ENCODE measurements at places on chromosomes 7 and 10.

DNA sequence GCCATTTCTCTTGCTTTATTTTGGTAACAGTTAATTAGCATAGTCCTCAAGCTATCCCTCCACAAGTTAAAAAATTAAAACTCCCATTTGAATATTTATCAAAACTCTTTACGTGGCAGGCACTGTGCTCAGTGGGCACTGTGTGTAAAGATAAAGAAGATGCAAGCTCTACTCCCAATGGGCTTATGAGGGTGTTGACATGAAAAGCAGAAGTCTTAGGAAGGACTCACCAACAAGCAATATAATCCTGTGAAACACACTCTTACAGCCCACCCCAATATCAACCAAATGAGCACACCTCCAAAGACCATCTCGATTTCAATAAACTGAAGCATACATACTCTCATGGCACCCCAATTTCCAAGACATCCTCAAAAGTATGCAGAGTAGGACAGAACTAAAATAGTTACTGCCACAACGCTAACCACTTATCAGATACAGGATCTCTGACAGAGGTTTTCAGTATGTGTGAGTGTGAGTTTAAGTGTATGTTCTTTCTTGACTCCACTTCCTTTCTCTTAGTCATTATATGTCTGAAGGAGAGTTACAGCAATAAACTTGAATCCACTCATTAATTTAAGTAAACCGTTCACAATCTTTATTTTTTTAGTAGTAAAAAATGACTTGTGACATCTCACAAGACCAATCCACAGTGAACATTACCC is 120.0 kb downstream of the PDE1C start:
- DNase-seq, result no peak

- no peak for DNase-seq
These were observed 24.8 kb downstream of the ARL4A start for GRCh38 chr7:12712236-12712635.

DNA sequence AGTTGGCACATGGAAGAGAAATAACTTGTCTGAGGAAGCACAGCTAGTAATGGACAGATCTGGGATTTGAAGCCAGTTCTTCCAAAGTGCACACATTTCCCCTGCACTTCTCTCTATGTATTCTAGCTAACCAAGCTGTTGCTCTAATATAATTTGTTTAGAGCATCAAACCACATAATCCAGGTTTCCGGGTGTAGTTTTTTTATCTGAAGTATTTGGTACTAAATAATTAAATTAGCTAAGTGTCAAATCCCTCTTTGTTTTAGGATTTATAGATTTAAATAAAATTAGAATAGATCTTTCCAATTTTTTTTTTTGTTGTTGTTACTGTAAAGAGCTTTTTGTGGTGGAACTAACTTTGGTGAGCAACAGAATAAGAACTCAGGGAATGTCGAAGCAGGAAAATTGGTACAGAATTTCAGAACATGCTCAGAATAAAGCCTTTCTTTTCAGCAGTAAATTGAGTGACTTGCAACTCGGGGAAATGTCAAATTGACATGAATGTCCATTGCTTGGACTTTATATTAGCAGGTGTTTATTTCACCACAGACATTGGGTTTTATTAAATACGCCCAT is 33.7 kb downstream of the CAMK1D start:
- no peak for DNase-seq

DNA sequence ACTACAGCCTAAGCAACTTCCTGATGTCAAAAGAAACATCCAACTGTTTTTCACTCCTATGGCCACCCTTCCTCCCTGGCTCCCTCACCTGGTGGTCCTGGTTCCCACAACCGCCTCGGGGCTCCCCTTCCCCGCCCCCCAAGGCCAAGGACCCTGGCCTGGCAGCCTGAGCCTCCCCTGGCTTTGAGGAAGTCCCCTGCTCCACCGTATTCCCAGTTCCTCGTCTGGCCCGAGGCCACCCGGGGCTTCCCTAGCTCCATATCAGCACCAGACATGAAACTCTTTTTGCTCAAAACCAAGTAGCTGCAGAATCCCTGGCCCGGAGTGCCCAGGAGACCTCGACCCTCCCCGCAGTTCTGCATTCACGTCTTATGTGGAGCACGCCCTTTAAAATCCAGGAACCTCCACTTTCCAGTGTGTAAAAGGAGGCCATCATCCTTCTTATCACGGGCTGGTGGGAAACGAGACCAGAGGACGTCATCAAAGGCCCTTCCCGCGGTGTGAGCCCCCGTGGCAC is 82.9 kb downstream of the PRKAG2 start:
- DNase-seq, result no peak

DNA sequence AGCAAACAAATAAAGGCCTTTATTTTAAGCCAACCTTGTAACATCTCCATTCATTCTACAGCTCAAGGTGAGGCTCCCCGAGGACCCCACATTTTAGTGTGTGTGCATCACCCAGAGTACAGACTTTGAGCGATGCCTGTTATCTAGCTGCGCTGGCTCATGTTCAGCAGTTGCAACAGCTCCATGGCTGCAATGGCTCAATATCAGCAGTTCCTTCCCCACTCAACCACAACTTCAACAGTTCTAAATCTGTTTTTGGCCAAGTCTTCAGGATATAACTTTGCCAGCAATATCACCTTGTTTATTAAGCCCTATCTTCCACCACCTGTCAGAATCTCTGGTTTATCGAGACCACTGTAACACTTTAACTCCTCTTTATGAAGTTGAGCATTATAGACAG is 95.8 kb downstream of the WNT2 start:
- no peak for DNase-seq

GRCh38 chr10:48580236-48580635 is 24.6 kb downstream of the ARHGAP22 start:
- no peak for DNase-seq

- DNase-seq, result no peak
These were observed 53.9 kb upstream of the LYZL2 start for GRCh38 chr10:30683496-30683895.

- no peak for DNase-seq
These were observed 41.4 kb downstream of the NUDCD3 start for GRCh38 chr7:44448922-44449583.

GRCh38 chr10:33594475-33594874 is 260.0 kb upstream of the NRP1 start:
- no peak for DNase-seq

DNA sequence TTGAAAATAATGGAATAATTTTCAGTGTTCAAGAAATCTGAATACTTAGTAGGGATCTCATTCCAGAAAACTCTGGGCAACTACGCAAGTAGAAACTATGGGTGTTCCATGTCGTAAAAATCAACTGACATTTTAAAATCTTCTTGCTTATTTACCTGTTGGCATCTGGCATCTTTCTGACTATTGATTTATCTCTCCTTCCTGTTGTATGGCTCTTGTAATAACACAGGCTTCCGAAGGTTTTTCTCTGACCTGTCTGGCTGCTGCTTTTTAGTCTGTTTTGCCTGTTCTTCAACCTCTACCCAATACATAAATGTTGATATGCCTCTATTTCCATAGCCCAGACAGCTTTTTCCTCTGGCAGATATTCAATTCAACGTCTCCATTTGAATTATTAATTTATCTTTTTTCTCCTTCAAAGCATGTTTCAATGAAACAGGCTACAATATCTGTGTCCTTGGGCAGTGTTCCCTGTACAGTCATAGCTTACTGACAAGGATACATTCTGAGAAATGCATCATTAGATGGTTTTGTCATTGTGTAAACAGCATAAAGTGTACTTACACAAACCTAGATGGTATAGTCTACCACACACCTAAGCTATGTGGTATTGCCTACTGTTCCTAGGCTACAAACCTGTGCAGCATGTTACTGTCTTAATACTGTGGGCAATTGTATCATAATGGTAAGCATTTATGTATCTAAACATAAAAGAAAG is 105.9 kb upstream of the ETV1 start:
- no peak for DNase-seq

Measured in NCI-H446 (cell line).